ENCODE measurements at places on chromosomes 5 and 9.

DNA sequence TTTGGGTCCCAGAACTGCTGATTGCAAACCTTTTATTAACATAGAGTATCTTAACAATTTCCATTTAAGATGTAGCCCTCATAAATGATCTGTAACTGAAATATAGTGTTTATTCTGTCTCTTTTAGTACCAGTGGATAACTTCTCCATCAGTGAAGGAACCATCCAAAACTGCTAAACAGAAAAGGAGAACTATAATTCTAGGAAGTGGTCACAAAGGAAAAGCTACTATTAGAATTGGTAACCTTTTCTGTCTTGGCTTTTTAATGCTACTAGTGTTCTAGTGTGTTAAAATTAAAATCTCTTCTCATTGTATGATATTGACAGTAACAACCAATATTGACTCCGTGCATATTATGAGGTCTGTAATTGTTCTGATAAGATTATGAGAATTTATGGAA, 12.8 kb downstream of the CEP78 start:
- DNase-seq = no peak

- DNase-seq = peak; percentile 49
These were observed 19.6 kb downstream of the IRX1 start for GRCh38 chr5:3615217-3615616.

DNA sequence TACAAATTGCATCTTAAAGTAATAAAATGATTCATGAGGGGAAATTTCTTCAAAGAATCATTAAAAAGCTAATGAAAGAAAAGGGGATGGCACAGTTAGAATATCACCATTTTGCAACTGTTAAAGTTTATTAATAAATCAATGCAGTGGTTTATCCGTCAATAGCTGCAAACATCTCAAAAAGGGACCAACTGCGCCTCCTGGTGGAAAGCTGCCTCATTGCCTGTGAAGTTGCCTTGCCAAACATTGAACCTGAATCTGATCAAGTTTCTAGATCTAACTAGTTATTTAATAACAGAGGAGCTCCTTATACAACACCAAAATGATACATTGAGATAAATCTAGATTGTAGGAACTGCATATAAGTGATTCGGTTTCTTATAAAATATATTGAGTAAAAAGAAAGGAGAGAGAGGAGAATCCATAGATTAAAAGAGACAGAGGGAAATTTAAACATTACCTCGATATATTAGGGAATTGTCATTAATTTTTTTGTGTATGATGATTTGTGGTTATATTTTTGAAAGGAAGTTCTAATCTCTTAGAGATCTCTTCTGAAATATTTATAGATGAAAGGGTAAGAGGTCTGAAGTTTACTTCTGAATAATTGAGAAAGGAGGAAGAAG, 6.9 kb upstream of the NDUFB6 start:
- DNase-seq = peak; percentile 43

DNA sequence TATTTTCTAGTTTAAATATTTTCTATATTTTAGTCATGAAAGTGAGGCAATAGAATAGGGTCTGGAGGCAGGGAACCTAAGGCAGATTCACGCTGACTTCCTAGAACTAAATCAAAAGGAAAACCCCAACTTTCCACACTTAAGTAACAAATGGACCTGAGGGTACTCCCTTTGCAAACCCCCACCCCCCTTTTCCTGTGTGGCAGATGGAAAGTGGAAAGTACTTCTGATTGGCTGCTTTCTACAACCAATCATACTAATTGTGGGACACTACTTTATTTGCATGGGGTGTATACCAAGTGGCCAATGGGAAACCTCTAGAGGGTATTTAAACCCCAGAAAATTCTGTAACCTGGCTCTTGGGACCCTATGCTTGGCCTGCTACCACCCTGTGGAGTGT, 4.8 kb upstream of the CENPH start:
- DNase-seq = no peak

- DNase-seq = no peak
These were observed 8.3 kb downstream of the HNRNPH1 start for GRCh38 chr5:179615203-179615602.

GRCh38 chr9:36764364-36765076, 191.8 kb downstream of the MELK start:
- DNase-seq = no peak

DNA sequence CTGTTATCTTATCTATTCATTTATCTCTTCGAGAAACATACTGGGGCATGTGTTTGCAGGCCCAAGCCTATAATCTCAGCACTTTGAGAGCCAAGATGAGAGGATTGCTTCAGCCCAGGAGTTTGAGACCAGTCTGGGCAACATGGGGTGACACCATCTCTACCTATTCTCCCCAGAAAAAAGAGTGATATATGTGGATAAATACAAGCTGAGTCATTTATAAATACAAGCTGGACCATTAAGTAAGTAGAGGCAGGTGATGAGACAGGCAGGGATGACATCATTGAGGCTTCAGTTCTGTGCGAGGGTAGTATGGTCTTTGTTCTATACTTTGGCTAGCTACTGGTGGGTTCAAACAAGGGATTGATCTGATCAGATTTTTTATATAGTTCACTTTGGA, 25.6 kb downstream of the PBX3 start:
- DNase-seq = no peak

GRCh38 chr5:166994226-166994625, 1297.2 kb upstream of the WWC1 start:
- no peak for DNase-seq

GRCh38 chr5:32279786-32280185, 33.0 kb downstream of the MTMR12 start:
- no peak for DNase-seq

GRCh38 chr5:135869276-135869675, 26.4 kb downstream of the IL9 start:
- DNase-seq = no peak

DNA sequence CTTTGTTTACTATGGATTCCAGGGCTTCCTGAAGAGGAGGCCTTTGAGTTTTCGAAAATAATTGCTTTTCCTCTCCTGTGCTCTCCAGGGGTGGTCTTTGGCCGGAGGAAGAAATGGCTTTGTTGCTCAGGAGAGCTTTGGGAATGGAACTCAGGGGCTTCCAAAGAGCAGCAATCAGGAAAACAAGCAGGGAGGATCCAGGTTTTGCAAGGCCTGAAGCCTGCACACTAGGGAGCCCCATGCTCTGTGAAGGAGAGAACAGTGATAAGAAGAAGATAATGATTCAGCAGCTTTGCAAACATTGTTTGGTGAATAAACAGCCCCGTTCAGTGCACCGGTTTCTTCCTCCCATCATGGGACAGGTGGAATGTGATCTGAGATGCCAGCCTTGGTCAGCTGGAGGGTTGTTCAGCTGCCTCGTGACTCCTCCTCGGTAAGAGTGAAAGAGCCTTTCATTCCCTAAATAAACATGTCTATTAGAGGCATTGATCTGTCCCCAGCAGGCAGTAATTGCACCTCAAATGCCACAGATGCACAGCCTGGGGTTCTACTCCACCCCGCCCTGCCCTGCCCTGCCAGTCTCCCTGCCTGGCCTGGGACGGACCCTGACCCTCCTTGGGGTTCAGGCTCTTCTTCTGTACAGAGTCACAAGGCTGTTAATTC, 11.5 kb upstream of the ALDH1B1 start:
- DNase-seq = no peak

DNA sequence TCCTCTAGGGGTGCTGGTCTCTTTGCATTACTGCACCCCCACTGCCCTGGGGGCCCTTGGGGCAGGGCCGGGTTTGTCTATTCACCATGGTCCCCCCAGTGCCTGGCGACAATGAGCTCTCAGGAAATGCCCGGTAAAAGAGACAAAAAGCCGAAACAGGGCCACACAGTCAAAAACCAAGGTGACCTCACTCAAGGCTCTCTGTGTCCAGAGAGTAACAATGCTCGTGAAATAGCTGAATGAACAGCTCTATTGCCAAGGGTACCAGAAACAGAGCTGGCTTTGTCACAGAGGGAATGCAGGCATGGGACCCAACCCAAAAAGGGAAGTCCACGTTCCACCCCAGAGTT, 16.0 kb downstream of the SH3PXD2B start:
- no peak for DNase-seq

- DNase-seq = no peak
These were observed 30.3 kb upstream of the TIFAB start for GRCh38 chr5:135482381-135482933.

DNA sequence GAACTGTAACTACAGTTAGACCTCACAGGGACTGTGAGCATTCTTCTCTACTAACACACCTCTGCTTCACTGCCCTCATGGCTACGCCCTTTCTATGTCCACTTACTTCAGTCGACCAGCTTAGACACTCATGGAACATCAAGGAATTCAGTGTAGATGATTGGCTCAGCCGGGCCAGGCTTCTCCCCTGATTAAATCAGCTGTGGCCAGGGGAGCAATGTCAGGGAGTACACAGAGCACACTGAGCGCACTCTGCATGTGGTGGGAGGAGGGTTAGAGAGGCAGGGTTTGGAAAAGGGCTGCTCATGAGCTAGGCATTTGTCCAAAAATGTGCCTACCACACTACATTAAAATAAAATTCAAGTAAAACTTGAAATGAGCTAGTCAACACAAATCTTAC, 400.5 kb downstream of the ARRDC3 start:
- peak; percentile 45 for DNase-seq

DNA sequence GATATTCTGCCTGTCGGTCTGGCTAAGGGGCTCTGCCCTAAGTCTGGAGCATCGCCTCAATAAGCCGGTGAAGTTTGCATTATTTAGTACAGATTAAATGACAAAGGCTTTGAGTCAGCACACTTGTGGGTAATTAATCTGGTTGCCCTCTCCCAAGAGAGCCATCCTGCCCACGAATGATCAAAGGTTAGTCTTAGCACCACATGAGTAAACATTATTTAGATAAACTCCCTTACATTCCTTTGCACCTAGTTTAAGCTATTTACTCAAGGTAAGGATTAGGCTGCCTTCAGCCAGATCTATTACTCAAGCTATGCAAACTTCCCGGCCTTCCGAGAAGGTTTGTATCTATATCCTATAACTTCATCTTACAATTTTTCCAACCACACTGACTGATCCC, 572.1 kb downstream of the CHSY3 start:
- DNase-seq = no peak

Measured in fibroblast of skin of right biceps (primary cell).